Fibroblast of skin of right biceps (primary cell): ENCODE measurements at places on chromosomes 1 and 21.

DNA sequence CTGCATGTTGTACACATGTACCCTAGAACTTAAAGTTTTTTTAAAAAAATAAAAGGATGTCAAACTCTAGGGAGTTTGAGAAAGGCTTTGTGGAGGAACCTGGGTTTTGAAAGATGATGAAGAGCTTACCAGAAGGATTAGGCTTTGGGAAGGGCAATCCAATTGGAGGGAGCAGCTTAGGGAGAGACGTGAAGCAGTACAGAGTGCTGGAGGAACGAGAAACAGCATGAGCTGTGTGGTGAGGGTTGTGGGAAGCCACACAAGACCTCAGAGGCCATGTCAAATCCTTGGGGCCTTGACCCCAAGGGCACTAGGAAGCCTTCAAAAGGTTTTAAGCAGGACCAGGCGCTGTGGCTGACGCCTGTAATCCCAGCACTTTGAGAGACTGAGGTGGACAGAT, 8.4 kb upstream of the KPNA6 start:
- no peak for DNase-seq

DNA sequence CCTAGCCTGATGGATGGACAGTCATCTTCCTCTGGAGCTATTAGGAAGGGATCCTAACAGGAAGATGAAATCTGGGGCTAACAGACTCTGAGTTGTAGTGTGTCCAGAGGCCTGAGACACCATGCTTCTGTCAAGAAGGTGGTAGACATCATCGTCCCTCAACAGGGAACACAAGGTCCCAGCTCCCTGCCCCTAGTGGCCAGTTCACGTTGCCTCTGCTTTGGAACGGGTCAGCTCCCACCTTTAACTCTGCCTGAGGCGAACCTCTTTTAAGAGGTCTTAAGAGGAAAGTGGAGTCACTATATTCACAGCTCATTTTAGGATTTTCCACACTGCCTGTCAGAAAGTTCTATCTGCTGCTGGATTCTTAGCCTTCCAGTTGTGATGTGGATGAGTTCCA, 28.3 kb downstream of the LRRC71 start:
- DNase-seq, result no peak

DNA sequence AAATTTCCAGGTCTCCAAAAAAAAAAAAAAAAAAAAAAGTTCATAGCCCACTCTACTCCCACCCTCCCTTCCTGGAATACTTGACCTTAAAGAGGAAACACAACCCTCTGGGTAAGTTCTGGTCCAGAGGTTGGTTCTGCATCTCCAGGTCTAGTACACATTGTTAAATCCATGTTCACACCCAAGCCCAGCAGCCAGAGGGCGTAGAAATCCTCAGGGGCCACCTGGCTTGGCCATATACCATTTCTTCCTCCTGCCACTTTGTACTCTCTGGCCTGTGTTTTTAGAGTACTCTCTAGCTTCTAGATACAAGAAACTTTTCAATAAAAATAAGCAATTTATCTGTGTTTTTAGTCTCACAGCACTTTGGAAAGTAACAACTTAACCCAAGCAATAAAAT, 89.3 kb downstream of the PHTF1 start:
- no peak for DNase-seq

DNA sequence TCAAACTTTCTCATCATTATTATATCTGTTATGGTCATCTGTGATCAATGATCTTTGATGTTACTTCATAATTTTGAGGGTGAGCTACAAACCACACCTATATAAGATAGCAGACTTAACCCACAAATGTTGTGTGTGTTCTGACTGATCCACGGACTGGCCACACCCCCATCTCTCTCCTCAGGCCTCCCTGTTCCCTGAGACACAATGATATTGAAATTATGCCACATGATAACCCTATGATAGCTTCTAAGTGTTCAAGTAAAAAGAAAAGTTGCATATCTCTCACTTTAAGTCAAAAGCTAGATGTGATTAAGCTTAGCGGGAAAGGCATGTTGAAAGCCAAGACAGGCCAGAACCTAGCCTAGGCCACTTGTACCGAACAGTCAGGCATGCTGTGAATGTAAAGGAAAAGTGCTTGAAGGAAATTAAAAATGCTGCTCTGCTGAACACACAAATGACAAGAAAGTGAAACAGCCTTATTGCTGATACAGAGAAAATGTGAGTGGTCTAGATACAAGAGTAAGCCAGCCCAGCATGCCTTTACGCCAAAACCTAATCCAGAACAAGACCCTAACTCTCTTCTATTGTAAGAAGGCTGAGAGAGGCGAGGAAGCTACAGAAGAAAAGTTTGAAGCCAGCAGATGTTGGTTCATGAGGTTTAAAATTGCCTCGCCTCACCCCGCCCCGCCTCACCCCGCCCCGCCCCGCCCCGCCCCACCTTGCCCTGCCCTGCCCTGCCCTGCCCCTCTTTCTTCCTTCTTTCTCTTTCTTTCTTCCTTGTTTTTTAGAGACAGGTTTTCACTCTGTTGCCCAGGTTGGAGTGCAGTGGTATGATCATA, 16.5 kb downstream of the CTSS start:
- no peak for DNase-seq

DNA sequence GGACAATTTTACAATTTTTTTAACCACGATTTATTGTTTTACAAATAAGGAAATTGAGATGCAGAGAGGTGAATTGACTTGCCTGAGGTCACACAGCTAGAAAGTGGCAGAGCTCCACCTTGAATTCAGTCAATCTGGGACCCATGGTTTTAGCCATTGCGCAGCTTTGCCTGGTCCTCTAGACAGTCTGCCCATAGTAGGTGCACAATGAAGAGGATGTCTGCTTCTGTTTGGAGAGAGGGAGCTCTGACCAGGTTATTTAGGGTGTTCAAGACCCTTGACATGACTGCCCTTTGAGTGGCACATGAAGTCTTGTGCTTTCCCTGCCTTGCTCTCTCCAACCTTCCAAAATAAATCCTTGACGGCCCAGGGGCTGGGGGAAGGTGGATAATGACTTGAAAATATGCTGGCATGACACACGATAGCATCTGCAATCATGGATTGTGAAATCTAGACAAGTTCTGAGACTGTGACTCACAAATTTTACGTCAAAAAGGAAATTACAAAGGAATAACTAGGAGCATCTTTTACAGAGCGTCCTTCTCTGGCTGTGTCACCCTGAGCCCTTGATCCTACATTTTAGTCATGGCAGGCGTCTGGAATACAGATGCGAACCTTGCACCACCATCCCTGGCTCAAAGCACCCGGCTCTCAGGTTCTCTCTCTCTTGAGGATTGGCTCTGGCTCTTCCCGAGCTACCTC, 26.2 kb upstream of the ID3 start:
- DNase-seq, result peak; percentile 99
